Sigmoid colon (tissue), 7 donors: ENCODE measurements at places on chromosomes 5 and 9. TPM values are rescaled to one million over a fixed set of nuclear protein-coding genes. Genes with fewer than 3 reads are reported as not detected.

GRCh38 chr9:95104980-95105379, 212.5 kb downstream of the FANCC start:
- peak; percentile 66 for DNase-seq

GRCh38 chr9:107410420-107410819, 79.1 kb downstream of the KLF4 start:
- DNase-seq: no peak

- DNase-seq: no peak
These were observed 760.9 kb upstream of the ACO1 start for GRCh38 chr9:31623511-31623910.

Gene EPB41L4A
- polyA plus RNA-seq: 3.7 TPM

DNA sequence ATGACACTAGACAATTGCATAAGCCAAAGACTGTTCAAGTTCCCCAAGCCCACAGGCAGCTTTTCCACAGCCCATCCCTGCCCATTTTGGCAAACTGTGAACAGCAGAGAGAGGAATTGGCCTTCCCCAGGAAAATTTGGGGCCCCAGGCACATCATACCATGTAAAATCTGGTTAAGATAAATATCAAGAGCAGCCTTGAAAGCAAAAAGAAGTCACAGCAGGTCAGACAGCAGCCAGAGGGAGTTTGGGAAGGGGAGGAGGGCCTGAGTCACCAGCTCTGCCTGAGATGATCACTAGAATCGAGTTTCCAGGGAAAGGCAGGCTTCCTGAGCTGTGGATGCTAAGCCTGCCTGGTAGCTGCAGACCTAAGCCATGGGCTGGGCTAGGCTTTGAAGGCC, 179.2 kb downstream of the RFK start:
- DNase-seq: no peak

GRCh38 chr5:95086927-95087815, 197.7 kb downstream of the MCTP1 start:
- DNase-seq: no peak

DNA sequence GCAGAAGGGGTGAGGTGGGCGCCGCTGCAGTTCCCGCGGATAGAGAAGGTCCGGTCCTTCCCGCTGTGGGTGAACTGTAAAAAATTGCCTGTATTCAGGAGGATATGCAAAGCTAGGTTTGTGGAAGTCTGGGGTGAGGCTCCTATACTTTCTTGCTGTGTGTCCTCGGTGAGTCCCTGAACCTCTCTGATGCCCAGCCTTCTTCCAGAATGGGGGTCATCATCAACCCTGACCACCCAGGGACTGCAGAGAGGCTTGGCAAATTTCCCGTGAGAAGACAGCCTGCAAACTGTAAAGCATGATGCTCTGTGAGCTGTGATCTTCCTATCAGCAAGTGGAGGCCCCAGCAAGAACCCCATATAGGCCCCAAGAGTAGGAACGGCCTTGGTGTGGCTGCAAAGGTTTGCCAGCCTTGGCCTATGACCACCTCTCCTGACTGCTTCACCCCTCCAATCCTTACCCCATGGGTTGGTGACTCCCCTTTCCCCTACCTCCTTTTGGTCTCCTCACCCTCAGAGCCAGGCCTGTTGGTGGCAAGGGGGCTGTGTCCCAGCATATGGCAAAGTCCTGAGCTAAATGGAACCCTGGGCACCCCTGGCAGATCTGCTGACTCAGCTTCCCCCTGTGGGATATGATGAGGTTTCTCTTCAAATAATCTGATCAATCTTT, 760 bp downstream of the ALDH1B1 start:
- no peak for DNase-seq

GRCh38 chr9:68744426-68744825, 39.4 kb downstream of the PIP5K1B start:
- no peak for DNase-seq

GRCh38 chr5:14665101-14665822, 744 bp downstream of the OTULIN start:
- DNase-seq: no peak

GRCh38 chr5:81579262-81579924, 171.5 kb downstream of the SSBP2 start:
- no peak for DNase-seq

Gene PGM5
- polyA plus RNA-seq: 14.4 TPM

DNA sequence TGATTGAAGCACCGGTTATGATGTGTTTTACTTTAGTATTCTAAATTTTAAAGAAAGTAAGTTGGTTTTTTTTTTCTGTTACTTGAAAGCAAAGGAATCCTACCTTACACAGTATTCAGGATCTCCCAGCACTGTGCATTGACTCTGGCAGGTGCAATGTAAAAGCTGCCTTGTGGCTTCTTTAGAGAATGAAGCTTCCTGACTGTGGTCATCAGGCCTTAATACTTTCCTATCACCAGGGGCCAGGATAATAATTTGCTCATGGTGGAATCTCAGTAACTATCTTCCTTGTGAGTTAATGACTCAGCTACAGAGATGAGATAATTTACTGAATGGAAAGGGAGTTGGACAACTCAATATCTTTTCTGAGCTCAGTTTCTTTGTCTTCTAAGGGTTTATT, 435.5 kb upstream of the ZNF608 start:
- DNase-seq: no peak

Gene PWWP2A
- 9.7 TPM for polyA plus RNA-seq

DNA sequence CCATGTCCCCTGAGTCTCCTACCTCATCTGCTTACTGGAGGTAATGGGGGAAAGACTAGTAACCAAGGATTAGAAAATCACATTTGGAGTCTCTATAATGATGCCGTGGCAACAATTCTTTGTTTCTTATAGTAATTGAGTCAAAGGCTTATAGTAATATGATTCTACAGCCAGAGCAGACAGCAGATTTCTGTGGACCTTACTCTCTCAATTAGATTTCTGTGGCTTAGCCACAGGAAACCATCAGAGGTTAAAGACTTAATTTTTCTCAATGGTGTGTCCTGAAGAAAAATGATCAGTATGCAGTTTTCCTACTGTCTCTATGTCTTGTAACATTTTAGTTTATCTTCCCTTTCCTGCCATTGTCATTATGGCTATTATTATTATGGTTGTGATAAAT, 59.3 kb upstream of the CD180 start:
- no peak for DNase-seq

DNA sequence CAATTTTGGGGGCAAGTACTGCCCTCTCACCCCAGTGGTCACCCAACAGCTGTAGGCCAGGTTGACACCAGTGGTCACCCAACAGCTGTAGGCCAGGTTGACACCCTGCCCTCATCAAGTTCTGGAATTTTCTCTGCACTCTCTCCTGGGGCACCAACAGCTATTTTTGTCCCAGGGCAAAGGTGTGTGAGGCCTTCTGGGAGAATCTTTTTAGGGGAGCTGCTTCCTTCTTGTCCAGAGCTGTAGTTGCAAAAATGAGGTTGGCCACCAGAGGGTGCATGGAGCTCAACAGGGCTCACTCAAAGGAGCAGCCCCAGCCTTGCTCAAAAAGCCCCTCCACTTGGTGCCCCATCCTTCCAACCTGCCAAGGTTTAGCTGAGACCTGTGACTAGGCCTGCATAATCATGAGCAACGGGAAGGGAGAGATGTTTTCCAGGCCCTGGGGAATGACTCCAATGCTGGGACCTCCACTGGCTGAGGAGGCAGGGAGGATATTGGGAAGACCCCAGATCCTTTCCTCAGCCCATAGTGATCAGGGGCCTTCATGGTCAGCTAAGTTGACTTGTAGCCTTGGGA, 10.6 kb upstream of the P4HA2 start:
- peak; percentile 84 for DNase-seq

- DNase-seq: no peak
These were observed 20.0 kb upstream of the GDNF start for GRCh38 chr5:37859805-37860204.

GRCh38 chr5:54793468-54794134, 191.8 kb downstream of the ESM1 start:
- no peak for DNase-seq

DNA sequence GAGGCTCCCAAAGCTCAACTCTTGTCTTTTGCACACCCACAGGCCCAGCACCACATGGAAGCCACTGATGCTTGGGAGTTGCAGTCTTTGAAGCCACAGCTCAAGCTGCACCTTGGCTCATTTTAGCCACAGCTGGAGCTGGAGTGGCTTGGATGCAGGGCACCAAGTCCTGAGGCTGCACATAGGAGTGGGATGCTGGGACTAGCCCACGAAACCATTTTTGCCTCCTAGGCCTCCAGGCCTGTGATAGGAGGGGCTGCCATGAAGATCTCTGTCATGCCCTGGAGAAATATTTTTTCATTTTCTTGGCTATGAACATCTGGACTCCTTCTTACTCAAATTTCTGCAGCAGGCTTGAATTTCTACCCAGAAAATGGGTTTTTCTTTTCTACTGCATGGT, 438.5 kb upstream of the TNC start:
- DNase-seq: no peak

GRCh38 chr9:135813671-135814290, 93.6 kb downstream of the CAMSAP1 start:
- no peak for DNase-seq

DNA sequence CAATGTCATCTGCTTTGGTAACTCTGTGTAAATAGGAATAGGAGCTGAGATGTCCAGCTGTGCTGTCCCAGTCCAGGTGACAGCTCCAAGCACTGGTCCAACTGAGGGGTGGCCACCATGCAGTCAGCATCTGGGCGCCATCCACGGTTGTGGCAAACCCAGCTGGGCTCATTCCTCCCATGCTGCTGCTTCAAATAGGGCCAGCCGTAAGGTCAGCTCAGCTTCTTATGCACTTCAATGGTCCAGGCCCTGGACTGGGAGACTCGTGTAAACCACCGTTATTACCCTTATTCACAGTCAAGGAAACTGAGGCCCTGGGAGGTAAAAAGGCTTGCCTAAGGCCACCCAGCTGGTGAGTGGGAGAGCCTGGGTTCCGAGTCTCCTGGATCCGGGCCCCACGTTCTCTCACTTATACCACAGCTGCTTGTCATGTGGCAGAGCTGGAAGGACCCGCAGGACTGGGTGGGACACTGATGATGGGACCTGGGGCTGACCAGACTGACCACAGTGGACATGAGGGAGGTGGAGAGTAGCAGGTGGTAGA, 38.7 kb upstream of the ANGPTL2 start:
- DNase-seq: peak; percentile 53

- DNase-seq: no peak
These were observed 18.3 kb upstream of the IRX4 start for GRCh38 chr5:1901061-1901460.
